Renal cortical epithelial cell (primary cell): ENCODE measurements at places on chromosomes 16 and 17. TPM values are rescaled to one million over a fixed set of nuclear protein-coding genes. Genes with fewer than 3 reads are reported as not detected.

WWOX gene
- 10.6 and 29.5 TPM in 2 replicates for total RNA-seq

DNA sequence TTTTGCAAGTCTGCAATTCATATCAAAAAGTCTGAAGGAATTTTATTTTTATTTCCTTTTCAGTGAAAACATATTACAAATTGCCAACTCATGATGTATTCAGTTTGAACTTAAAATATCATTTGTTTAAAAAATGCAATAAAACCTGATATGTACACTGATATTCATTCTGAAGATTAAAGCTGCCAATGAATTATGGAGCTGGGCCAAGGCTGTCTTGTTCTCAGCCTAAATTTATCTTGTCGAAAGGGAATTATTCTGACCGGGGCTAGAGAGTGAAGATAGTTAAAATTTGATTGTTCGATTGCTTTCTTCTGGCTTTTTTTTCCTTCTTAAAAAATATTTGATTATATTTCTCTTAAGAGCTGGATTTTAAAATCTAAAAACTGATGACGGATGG, 54.0 kb upstream of the RBFOX1 start:
- no peak for DNase-seq

DNA sequence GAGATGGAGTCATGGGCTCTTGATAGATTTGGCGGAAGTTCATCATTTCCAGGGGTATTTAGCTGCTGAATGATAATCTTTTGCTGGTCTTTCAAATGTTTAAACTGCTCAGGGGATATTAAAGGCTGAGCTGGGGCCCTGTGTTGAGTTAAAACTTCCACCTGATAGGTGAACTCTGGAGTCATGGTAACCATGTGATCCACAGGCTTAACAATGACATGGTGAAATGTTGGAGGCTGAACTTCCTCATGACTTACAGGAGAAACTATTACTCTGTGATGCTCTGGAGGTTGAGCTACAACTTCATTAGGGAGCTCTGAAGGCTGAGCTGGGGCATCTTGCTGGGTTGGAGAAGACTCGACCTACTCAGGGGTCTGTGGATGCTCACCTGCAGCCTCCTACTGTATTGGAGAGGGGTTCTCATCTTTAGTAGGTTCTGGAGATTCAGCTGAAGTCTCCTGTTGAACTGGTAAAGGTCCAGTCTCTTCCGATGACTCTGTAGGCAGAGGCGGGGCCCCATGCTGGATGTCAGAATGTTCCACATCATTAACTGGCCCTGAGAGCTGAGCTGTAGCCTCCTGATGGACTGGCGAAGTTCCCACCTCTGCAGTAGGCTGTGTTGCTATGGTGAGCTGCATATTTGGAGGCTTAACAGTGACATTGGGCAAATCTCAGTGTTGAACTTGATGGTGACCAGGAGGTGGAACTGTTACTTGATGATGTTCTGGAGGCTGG, 24.2 kb downstream of the RDM1 start:
- peak; percentile 72 for DNase-seq

DNA sequence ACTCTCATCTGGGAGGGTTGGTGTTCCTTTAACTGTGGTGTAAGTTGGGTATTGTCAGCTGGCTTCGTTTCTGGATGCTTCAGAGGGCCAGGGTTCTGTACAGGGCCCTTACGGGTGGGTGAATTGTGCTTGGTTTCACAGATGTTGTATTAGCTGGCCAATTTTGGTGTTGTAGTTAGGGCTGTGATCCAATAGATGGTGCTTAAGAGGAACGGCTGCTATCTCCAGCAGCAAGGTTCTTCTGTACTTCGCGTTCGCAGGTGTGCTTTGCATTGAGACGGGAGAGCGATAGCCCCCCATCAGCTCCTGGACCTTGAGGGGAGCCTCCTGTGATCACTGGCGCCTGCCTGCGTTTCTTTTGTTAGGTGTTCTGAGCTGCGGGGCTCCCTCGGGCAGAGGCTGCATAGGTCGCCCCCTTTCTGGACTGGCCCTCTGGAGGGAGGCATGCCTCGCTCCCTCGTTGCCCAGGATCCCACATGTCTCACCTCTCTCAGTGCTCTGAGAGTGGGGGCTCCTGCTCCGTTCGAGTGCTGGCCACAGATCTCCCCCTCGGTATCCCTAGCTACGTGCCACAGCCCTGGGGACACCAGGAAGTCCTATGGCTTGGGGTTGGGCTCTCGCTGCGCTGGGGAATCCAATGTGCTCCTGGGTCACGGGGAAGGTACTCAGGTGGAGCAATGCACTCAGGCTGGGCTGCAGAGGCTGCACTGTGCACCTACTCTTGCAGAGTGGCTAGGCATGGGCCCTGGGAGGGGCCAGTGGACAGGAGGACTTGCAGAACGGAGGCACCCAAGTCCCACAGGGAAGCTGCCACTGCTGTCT, 837 bp upstream of the PRDM7 start:
- DNase-seq = peak; percentile 45

- DNase-seq = peak; percentile 35
These were observed 147.0 kb downstream of the HS3ST4 start for GRCh38 chr16:25838724-25839186.

- peak; percentile 38 for DNase-seq
These were observed 111.9 kb upstream of the CORO6 start for GRCh38 chr17:29734640-29735039.
